ENCODE measurements at places on chromosomes 11 and 22.

DNA sequence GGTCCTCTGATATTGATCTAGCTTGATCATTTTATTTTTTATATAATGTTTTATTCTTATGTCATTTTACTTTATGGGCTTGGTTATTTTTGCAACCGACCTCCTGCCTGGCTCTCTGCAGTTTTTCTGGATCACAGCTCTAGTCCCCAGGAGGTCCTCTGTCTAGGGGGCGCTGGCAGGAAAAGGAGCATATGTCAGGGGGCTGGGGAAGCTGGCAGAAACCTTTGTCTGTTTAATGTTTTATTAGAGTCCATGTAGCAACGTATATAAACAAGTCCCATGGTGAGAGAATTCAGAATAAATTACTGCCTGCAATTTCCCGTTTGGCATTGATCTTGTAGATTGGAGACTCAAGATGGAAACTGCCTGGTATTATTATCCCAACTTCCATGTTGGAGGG lies 133.5 kb upstream of the ZBED5 start:
- no peak for DNase-seq

DNA sequence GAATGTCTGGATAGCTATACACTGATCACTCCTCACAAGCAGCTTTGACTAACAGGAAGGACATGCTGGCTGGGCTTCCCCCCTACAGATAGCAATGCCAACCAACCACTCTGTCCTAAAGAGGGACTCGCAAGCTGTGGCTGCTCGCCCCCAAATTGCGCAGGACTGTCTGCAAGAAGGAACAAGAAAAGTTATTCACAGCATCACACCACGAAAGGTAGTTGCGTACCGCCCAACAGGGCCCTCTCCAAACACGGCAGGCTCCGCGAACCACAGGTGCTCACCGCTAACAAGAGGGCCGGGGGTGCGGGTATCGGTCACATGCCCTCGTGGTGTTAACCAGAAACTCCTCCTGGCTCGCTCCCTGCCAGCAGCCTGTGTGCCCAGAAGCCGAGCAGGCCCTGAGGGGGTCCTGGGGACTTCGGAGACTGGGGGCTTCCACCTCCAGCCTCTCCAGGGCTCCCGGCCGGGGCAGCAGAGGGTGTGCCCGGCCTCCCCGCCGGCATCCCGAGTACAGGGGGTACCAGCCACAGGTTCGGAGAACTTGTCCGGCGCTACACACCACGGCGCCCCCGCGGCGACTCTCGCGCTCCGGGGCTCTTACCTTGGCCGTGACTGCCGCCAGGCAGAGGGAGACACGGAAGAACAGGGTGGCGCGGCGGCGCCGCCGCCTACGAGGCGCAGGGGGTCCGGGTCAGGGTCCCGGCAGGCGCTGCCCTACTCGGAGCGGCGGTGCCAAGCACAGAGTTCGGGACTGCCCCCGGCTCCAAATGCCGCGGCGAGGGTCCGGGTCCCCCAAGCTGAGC lies 682 bp downstream of the LARGE1 start:
- DNase-seq: no peak

- DNase-seq: no peak
These were observed at the start of gene CDC42EP1 for GRCh38 chr22:37559901-37560607. Gene CDC42EP1, plus strand, starts transcription at chr22:37560480. Its CDS starts 5,870 bp downstream, at chr22:37566350.

- DNase-seq: no peak
These were observed 11.2 kb downstream of the SPATA19 start for GRCh38 chr11:133833898-133834681.

GRCh38 chr11:119865661-119866156 lies 136.7 kb upstream of the NECTIN1 start:
- DNase-seq: no peak

DNA sequence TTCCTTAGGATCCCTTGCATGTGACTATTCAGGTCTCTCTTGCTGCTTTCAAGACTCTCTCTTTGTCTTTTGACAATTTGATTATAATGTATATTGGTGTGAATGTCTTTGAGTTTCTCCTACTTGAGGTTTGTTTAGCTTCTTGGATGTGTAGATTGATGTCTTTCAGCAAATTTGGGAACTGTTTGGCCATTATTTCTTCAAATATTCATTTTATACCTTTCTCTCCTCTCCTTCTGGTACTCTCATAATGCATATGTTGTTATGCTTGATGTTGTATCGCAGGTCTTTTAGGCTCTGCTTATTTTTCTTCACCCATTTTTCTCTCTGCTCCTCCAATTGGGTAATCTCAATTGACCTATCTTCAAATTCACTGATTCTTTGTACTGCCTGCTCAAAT lies 44.2 kb downstream of the OR2AT4 start:
- no peak for DNase-seq

Measured in activated CD4-positive, CD25-positive, alpha-beta regulatory T cell (primary cell).